Activated CD4-positive, alpha-beta T cell treated with anti-CD3 and anti-CD28 coated beads, Interleukin-2, amount 50 U/mL, for 1 hour (primary cell): ENCODE measurements at places on chromosomes 3 and 15.

DNA sequence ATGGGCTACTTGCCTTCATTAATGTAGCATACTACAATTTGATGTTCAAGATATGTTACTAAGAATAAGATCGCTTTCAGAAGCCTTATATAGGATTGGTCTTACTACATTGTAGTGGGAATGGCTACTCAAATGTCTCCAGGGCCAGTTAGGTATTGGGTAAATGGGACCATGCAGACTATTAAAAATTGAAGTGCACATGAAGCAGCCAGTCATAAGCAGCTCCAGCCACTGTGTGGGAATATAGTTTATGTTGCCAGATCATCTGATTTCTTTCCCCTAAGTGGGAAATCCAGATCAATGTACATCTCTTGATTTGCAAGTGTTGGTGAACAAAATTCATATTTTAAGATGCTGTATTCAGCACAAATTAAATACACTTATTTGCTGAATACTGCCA lies 5.1 kb downstream of the CTNNB1 start:
- DNase-seq = no peak

GRCh38 chr15:91469632-91470567 lies 369.8 kb downstream of the SV2B start:
- peak; percentile 56 for DNase-seq

DNA sequence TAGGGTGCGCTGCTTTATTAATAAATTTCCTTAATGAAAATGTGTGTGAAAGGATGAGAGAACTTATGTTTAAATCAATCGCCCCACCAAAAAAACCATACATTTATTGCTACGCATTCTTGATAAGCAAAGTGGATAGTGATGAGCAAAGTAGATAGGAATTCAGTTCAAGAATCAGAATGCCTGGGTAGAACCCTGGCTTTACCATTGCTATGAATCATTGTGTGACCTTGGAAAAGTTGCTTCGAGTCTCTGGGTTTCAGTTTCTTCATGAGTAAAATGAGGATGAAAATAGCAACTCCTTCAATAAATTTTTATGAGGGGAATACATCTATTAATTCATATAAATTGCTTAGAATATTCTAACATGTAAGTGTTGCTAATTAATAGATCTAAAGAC lies 2.6 kb upstream of the ALCAM start:
- no peak for DNase-seq

DNA sequence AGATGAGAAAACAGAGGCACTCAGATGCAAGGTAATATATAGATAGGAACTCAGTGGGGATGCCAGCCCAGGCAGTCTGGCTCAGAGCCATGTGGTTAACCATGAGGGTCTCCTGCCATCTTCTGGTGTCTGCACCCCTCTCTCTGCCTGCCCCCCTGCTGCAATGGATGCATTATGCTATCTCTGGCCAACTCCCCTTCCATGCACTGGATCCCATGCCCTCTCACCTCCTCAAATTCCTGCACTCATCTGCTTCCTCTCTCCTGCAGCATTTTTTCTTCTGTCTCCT lies 163.2 kb downstream of the STT3B start:
- no peak for DNase-seq

DNA sequence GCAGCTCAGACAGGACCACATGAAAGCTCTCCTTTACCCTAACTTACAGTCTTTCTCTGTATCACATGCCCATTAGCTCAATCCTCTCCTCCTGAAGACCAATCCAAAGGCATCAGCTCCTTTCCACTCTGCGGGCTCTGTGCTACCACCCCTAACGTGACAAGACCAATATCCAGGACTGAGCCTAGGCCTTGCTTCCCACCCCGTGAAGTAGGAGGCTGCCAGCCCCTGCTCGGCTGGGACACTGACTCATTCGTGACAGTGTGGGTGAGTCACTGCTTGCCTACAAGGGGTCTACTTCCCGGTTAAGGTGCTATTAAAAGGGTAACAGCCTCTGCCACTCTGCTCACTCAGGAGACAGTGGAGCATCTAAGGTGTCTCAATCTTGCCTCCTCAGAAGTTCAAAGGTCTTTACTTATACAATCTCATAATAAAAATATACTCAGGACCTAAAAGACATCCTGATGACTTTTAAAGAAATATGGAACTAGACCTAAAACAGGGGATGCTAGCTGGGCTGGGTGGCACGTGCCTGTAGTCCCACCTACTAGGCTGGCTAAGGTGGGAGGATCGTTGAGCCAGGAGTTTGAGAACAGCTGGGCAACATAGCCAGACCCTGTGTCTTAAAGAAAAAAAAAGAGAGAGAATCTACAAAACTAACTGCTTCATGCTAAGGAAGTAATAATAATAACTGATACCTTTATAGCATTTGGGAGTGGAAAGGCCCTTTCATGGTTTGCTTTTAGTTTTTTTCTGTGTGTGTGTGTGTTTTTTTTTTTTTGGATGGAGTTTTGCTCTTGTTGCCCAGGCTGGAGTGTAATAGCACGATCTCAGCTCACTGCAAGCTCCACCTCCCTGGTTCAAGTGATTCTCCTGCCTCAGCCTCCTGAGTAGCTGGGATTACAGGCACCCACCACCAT lies 55.0 kb downstream of the TMEM44 start:
- no peak for DNase-seq

DNA sequence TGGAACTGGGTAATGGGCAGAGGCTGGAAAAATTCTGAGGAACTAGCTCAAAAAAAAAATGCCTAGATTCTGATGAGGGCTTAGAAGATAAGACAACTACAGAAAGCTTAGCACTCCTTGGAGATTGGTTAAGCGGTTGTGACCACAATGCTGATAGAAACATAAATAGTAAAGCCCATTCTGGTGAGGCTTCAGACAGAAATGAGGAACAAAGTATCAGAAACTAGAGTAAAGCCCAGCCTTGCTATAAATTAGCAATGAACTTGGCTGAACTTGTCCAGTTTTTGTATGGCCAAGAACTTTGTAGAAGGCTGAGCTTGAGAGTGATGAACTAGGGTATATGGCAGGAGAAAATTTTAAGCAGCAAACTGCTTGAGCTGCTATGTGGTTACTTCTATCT lies 25.4 kb downstream of the GOLGB1 start:
- DNase-seq = no peak

GRCh38 chr3:46566040-46566641 lies at the start of gene LRRC2:
LRRC2 (minus strand) TSS chr3:46566302; CDS start chr3:46551591, 14,711 bp downstream.
- DNase-seq = peak; percentile 26

DNA sequence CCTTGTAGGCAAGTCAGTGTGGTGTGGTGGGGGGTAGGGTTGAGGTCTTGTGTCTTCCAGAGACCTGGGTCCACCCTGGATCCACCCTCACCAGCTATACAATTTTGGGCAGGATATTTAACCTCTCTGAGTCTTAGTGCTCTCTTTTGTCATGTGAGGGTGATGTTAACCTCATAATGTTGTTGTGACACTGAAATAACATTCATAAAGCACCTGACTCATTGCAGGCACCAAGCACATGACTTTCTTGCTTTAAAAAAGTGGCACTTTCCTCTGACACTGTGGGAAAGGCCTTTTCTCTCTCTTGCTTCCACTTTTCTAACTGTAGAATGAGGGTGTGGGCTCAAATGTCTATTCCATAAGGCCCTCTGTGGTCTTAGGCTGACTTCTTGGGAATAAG lies 75.5 kb downstream of the SCN10A start:
- DNase-seq = no peak

- no peak for DNase-seq
Measured at GRCh38 chr15:68552344-68552743, 26.4 kb upstream of the CORO2B start.

GRCh38 chr3:113514265-113514769 lies 639 bp downstream of the SPICE1 start:
- DNase-seq = no peak

GRCh38 chr3:33202711-33203457 lies 15.7 kb downstream of the SUSD5 start:
- no peak for DNase-seq

DNA sequence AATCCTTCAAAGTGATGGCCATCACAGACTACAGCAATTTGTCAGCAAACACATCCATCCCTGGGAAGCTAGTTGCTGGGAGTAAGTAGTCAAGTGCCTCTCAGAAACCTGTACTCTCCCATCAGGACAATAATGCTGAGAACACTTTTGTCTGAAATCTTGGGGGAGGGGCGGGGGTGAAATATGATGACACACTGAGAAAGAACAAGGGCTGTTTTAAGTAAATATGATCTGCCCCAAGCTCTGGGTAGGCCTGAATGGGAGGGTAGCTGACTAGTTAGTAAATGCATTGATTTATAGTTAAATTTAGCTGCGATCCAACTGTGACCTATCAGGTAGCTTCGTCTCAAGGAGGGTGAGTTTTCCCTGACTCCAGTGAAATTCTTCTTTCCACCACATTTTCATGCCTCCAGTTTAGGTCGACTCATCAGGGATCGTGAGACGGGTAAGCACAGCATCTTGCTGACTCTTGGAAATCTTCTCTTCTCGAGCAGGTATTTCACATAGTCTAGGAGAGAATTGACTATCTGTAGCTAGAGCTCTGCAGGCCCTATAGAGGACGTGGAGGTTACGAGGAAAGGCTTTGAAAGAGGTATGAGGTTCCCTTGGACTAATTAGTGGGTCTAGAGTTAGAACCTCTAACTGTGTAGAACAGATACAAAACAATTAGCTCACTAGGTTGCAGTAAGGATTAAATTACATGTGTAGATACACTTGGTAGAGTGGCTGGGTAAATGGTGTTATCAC lies 213.4 kb upstream of the SLC2A2 start:
- DNase-seq = no peak

DNA sequence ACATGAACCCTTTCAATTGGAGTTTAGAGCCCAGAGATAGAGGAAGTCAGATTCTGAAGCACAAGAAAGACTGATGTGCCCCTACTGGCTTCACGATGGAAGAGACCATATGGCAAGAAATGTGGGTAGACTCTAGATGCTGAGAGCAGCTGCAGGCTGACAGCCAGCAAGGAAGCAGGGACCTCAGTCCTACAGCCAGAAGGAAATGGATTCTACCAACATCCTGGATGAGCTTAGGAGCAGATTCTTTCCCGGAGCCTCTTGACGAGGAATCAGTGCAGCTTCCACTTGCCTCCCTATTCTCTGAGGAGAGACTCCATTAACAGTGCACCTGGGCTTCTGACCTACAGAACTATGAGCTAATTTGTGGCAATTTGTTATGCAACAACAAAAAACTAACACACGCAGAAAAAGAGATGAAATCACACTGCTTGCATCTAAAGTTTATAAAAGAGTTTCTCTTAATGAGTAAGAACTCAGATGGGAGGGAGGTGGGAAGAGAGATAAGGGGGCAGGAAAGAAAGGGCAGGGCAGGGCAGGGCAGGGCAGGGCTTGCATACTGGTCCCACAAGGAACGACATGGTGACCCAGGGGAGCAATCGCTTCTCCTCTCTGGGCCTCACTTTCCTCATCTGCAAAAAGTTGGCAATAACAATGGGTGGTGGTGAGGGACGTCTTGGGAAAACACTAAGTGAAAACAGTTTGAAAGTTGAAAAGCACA lies 440.9 kb downstream of the FOXP1 start:
- no peak for DNase-seq

DNA sequence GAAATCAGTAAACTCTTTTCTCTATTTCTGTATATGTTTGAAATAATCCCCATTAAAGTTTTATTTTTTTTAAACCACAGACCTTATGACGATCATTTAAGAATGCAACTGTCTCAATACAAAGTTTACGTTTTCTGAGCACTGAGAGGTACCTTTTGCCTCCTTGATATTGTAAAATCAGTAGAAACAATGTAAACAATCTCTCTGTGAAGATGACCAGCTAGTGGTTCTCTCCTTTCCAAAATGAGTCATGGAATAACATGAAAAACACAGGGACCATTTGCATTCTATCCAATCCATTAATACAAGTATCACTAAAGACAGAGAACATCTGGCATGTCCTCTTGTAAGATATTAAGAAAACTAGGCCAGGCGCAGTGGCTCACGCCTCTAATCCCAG lies 48.8 kb downstream of the RAD18 start:
- DNase-seq = no peak

DNA sequence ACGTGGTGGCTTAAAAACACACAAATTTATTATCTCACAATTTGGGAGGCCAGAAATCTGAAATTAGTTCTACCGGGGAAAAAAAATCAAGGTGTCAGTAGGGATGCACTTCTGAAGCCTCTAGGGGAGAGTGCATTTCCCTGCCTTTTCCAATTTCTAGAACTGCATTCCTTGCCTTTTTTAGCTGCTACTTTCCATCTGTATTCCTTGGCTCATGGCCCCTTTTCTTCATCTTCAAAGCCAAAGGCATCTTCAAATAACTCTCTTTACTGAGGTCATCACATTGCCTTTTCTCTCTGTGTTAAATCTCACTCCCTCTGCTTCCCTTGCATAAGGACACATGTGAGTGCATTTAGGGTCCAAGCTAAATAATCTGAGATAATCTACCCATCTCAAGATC lies 69.5 kb upstream of the NEO1 start:
- no peak for DNase-seq

DNA sequence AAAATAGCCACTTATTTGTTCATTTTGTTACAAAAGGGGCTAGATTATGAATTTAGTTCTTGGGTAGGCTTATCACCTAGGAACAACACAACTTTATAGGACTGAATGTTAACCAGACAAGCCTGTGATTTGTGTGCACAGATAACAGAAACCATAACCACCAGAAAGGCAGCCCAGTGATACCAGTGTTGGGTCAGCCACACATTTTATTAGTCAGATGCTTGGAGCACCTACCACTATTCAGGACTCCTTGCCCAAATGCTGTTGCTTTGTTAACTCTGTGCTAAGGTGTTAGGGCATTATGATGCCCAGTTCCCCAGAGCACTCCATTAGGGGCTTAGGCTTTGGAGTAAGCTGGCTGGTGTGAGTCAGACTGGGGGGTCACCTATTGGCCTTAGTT lies 22.5 kb downstream of the PLCL2 start:
- DNase-seq = no peak

DNA sequence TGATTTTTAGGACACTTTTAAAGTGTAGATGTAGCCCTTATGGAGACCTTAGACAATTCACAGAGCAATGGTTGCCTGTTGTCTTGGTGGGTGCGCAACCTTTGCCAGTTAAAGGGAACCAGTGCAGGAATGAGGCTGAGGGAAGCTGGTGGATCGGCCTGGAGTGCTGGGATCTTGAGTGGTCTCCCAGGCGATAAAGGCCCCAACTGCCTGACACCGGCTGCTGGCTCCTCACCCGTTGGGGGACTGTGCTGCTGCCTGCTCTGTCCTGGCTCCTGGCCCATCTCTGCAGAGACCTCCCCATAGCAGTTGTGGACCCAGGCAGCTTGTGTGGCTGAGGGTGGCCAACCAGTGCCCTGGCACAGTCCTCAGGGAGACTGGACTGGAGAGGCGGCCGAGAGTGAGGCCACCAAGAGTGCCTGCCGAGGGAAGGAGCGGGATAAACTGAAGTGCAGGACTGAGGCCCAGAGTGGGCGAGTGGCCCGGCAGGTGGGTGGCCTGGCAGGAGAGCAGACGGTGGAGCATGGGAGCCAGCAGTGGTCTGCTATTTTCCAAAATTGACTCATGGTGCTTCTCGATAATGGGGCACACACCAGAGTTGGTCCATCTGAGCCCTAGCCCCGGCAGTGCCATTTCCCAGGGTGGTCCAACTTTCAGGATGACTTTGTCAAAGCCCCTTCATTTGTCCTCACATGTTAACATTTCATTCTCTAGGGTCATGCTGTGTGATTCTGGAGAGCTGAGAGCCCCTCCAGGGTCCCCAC lies 2.1 kb downstream of the ALDH1A3 start:
- DNase-seq = no peak

- no peak for DNase-seq
Measured at GRCh38 chr3:61595826-61596225, 34.5 kb downstream of the PTPRG start.
